ENCODE measurements at places on chromosomes 7 and 10.

GRCh38 chr7:13028036-13028824, 340.8 kb downstream of the ARL4A start:
- DNase-seq, result no peak

DNA sequence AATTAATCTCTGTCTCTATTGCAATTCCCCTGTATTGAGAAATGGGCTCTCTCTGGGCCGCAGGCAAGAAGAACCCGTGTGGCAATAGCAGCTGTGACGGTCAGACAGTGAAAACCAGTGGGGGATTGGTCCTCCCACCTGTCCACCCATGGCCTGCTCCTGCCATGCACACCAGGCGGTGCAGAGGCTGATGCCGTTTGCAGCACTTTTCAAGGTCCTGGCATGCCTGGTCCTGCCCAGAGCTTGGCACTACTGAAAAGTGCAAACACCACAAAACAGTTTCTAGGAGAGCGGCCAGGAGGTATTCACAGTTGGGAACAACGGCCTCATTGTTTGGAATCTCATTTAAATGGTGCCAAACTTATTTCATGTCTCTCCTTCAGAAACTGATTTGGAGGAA, 41.5 kb downstream of the PSPH start:
- no peak for DNase-seq

- DNase-seq, result no peak
Measured at GRCh38 chr7:67653856-67654454, 657.3 kb downstream of the TYW1 start.

GRCh38 chr10:43160046-43160920, 22.0 kb downstream of the CSGALNACT2 start:
- DNase-seq, result no peak

GRCh38 chr10:64537928-64538327, 1016.7 kb downstream of the REEP3 start:
- DNase-seq, result no peak

- no peak for DNase-seq
Measured at GRCh38 chr10:131450216-131450765, 138.8 kb upstream of the TCERG1L start.

GRCh38 chr7:155466142-155466813, 8.3 kb downstream of the EN2 start:
- no peak for DNase-seq

DNA sequence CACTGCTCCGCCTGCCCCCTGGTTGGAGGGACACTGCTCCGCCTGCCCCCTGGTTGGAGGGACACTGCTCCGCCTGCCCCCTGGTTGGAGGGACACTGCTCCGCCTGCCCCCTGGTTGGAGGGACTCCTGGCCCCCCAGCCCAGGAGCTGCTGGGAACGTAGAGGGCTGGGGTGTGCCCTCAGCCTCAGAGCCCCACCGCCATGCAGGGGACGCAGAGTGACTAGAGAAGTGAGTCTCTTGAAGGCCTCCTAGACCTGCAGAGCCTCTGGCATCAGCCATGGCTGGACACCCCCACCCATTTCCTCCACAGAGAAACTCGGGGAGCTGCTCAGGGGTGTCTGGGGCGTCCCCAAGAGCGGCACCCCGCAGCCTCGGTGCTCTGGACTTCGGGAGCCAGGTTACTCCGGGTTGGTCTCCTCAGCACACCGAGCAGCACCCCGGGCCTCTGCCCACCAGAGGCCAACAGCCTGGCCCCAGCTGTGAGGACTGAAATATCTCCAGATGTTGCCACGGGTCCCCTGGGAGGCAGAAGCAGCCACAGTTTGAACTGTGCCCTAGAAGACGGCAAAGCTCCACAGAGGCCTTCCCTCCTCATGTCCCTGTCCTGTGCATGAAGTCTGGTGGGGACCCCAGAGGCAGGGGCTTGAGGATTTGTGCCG, 191.9 kb downstream of the ELFN1 start:
- DNase-seq, result no peak
